A549 treated with GW870086 at 1 μM for 4 hours (cell line): ENCODE measurements at places on chromosomes 16 and 17. TPM values are rescaled to one million over a fixed set of nuclear protein-coding genes. Genes with fewer than 3 reads are reported as not detected.

Gene SLC38A7
- total RNA-seq = 17.0 to 20.4 TPM (median 17.9 TPM) in 5 replicates

Gene SERPINF2
- 2.8 to 3.5 TPM (median 3.2 TPM) in 5 replicates for total RNA-seq

Gene SULT1A2
- 0.15 to 0.18 TPM (median 0.16 TPM) in 3 of 5 replicates, not detected in the others for total RNA-seq

Gene TM4SF5
- 0.40 to 1.3 TPM (median 0.70 TPM) in 5 replicates for total RNA-seq

Gene DHRS7C
- not detected in 5 replicates for total RNA-seq

Gene MYH13
- not detected in 5 replicates for total RNA-seq

Gene FOXF1
- total RNA-seq = not detected in 5 replicates
